Activated CD8-positive, alpha-beta memory T cell treated with anti-CD3 and anti-CD28 coated beads, Interleukin-2, amount 10 ng/mL, durations not matched to agents 7 days and 5 days (primary cell): ENCODE measurements at places on chromosomes 3 and 15. TPM values are rescaled to one million over a fixed set of nuclear protein-coding genes. Genes with fewer than 3 reads are reported as not detected.

The ACOX2 gene
- not detected for total RNA-seq

The WDR5B gene
- total RNA-seq = 4.8 TPM

The FNDC3B gene
- 25.4 TPM for total RNA-seq

The LRRC49 gene
- total RNA-seq = not detected

The SHISA5 gene
- total RNA-seq = 198 TPM

The GANC gene
- total RNA-seq = 22.7 TPM

The FOXB1 gene
- total RNA-seq = 2.8 TPM

The SPSB4 gene
- total RNA-seq = not detected
